ENCODE measurements at places on chromosomes 7 and 10.

DNA sequence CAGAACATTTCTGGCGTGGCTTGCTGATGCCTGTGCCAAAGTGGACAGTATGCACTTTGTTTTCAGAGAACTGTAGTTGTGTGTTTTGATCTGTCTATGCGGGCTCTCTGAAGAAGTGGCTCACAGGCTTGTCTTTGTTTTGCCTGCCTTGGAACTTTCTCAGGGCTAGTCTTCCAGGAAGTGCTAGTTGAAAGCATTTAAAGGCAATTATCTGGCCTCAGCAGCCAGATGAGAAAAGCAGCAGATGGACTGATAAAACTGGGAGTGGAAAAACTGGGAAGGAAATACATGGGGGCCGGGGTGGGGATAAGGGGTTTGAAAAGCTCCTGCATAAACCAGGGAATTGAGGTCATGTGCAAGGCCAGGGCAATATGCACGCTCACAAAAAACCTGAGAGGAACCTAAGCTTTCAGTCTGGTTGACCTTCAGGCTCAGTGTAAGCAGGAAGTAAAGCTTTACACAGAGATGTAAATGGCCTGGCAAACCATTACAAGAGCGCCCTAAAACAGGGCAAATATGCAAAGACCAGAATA lies 94.5 kb downstream of the ZNF33B start:
- DNase-seq = no peak

- DNase-seq = no peak
Observed at GRCh38 chr10:126205486-126206205, 182.6 kb downstream of the ADAM12 start.

DNA sequence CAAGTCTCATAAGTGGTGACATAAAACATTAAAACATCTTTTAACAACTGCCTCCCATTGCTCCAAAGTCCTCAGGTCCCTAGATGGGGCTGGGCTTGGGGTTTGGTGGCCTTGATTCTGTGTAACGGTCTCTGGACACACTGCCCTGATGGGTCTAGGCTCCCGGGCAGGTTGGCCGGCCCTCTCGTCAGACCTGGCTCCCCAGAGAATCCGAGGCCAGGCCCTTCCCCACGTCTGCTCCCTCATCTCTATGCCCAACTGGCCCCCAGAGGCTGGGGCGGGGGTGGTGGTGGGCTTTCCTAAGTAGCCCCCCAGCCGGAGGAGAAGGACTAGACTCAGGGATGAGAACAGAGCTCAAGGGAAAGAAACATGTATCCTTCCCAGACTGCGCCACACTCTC lies 31.5 kb upstream of the EFCAB10 start:
- DNase-seq = no peak

DNA sequence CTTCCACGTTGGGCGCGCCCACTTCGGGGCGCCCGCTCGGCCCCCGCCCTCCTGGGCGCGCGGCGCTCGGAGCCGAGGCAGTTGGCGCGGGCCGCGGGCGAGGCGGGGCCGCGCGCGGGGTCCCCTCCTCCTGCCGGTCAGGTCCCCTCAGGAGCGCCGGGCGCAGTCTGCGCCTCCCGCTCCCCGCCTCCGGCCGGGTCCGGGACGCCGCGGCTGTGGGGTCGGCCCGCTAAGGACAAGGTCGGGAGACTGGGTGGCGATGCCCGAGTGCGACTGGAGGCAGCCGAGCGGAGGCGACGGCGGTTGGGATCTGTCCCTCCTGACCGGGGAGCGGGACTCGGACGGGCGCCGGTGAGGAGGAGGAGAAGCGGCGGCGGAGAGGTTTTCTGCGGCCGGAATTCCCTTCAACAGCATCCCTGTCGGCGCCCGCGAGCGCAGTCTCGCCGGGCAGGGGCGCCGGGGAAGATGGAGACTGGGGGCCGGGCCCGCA lies at the start of gene ATRNL1:
ATRNL1 (plus strand) TSS at position 80 of the 490 bp plus-strand sequence; CDS start at position 466, 386 bp downstream.
- no peak for DNase-seq

GRCh38 chr7:134362587-134363483 lies 46.1 kb upstream of the SLC35B4 start:
- no peak for DNase-seq

- no peak for DNase-seq
Observed at GRCh38 chr10:69387500-69387899, 29.2 kb downstream of the TACR2 start.

DNA sequence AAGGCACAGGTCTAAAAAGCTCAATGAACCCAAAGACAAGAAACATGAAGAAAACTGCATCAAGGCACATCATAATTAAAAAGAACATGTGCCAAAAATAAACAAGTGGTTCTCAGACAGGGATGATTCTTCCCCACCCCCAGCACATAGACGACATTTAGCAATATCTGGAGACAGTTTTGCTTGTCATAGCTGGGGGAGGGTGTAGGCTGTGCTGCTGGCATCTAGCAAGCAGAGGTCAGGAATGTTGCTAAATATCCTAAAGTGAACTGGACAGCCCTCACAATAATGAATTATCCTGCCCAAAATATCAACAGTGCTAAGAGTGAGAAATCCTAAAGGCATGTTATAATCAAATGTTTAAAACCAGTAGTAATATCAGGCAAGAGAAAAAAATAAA lies 122.6 kb downstream of the MICU1 start:
- DNase-seq = no peak
